Adrenal gland (tissue), 19 donors: ENCODE measurements at places on chromosomes 11 and 22. TPM values are rescaled to one million over a fixed set of nuclear protein-coding genes. Genes with fewer than 3 reads are reported as not detected.

The OR4D5 gene
- not detected for polyA plus RNA-seq

The GP1BB gene
- 12.4 TPM for polyA plus RNA-seq

The RFPL2 gene
- polyA plus RNA-seq = not detected

The CLMP gene
- polyA plus RNA-seq = 36.6 TPM

The CKAP5 gene
- 18.0 TPM for polyA plus RNA-seq

The TTC38 gene
- polyA plus RNA-seq = 27.2 TPM

The KRTAP5-10 gene
- 0.27 TPM for polyA plus RNA-seq

The OR51B2 gene
- not detected for polyA plus RNA-seq

GRCh38 chr11:95789506-95790122 is at the start of gene FAM76B:
FAM76B (minus strand) TSS chr11:95789782; CDS start chr11:95789478, 304 bp downstream.
- peaks cover 9% of the 10 kb centered on the region for H3K4me1 ChIP-seq
- DNase-seq = peak; percentile 98
- no peaks in the 10 kb centered on the region for H3K36me3 ChIP-seq
- peak within 1 kb of the TSS; percentile 100 for H3K27ac ChIP-seq

DNA sequence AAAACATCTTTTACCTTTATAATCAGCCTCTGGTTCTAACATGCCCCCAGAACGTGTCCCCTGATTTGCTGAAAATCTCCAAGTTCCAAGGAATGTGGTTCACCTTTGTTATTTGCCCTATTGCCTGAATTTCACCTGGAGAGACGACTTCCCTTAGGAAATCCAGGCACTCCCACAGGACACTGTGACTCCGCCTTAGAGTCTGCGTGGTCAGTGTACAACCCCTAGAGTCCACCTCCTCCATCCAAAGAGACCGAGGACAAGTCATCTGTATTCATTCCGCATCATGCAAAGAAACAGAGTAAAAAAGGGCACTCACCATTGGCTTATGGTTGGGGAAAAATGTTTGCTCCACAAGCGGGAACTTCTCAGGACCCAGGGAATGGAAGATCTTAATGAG is 63.1 kb downstream of the TIMP3 start:
- no peak overlapping the region for H3K4me3 ChIP-seq
- no peaks in the 10 kb centered on the region for H3K4me1 ChIP-seq
- H3K27ac ChIP-seq = no peak overlapping the region
- H3K27me3 ChIP-seq = no peaks in the 10 kb centered on the region

- no peaks in the 10 kb centered on the region for H3K4me1 ChIP-seq
- H3K4me3 ChIP-seq = no peak overlapping the region
- peak; percentile 39 for DNase-seq
- H3K36me3 ChIP-seq = no peaks in the 10 kb centered on the region
- no peaks in the 10 kb centered on the region for H3K27me3 ChIP-seq
- H3K27ac ChIP-seq = no peak overlapping the region
Observed at GRCh38 chr11:73287400-73288101, 15.4 kb downstream of the P2RY6 start.

- no peak overlapping the region for H3K27ac ChIP-seq
- no peaks in the 10 kb centered on the region for H3K27me3 ChIP-seq
- H3K4me1 ChIP-seq = no peaks in the 10 kb centered on the region
- DNase-seq = no peak
Observed at GRCh38 chr11:118338637-118339061, 3.9 kb downstream of the CD3D start.

DNA sequence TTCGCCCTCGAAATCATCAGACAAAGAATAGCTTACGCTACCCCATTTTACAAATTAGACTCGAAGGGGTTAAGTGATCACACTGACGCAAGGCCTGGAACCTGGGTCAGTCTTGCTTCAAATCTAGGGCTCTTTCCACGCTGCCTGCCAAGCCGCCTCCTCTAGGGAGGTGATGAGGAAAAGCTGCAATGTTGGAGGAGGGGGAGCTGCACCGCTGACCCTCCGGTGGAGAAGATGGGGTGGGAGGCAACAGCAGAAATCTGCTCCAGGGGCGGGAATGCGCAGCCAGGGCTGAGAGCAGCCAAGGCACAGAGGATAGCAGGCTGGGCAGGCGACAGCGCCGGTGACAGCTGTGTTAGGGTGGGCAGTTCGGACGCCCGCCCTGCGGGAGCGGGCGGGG is 595 bp downstream of the SYVN1 start:
- peak; percentile 72 for DNase-seq
- peak overlapping the region; percentile 96 for H3K27ac ChIP-seq
- peaks cover 38% of the 10 kb centered on the region for H3K4me1 ChIP-seq
- no peaks in the 10 kb centered on the region for H3K27me3 ChIP-seq
- H3K36me3 ChIP-seq = peaks cover 44% of the 10 kb centered on the region
- H3K4me3 ChIP-seq = peak overlapping the region; percentile 52

DNA sequence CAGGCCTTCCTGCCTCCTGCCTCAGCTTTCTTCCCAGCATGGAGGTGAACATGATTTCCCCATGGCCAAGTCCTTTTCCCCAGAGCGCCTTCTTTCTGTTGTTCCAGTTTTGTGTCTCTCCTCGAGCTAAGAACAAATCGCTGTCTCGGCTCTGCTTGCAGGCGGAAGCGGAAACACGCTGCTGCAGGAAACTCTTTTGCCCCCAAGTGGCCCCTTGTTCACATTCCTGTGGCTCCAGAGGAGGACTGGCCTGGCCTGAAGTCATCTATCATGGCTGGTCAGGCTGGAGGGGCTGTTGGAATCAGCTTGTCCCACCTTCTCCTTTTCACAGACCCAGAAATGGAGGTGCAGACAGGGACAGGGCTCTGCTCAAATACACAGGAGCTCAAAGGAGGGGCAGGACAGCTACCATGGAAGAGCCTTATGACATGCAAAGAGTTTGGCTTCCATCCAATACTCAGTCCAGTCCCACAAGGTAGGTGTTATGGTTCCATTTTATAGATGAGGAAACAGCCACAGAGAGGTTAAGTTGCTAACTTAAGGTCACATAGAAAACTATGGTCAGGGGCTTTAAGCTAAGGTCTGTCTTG is 182.2 kb upstream of the SYT13 start:
- no peaks in the 10 kb centered on the region for H3K36me3 ChIP-seq
- DNase-seq = no peak
- H3K4me3 ChIP-seq = no peak overlapping the region
- no peak overlapping the region for H3K27ac ChIP-seq

- no peaks in the 10 kb centered on the region for H3K36me3 ChIP-seq
- no peak overlapping the region for H3K27ac ChIP-seq
- no peak overlapping the region for H3K4me3 ChIP-seq
Observed at GRCh38 chr11:37786214-37786755, 1188.2 kb upstream of the RAG2 start.

DNA sequence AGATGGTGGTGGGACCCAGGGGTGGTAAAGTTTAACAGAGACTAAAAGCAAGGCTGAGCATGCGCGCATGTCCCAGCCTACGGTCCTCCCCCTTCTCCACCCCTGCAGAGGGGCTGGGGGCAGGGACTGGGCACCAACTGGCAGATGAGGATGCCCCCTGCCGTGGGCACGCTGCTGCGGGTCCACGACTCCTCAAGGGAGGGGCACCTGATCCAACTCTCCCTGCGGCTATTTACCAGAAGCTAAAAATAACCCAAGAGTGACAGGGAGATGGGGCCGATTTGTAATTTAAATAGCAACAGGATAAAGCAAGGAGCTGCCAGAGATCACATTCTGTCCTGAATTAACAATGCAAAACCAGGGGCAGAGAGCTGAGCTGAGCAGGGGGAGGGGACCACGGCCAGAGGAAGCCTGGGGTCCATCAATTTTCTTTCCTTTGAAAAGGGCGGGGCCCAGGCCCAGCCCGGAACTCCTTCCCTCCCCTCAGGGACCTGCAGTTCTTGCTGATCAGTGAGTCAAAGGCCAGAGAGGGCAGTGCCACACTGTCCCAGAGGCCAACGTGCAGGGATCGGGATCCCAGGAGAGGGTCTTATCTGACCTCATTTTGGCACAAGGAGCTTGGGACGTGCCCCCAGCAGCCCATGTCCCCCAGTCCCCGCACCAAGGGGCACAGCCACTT is 8.1 kb upstream of the DGKZ start:
- H3K4me3 ChIP-seq = no peak overlapping the region
- peaks cover 2% of the 10 kb centered on the region for H3K27me3 ChIP-seq
- H3K4me1 ChIP-seq = no peaks in the 10 kb centered on the region
- no peak overlapping the region for H3K27ac ChIP-seq
- H3K36me3 ChIP-seq = no peaks in the 10 kb centered on the region

GRCh38 chr11:115256397-115257197 is 247.6 kb downstream of the CADM1 start:
- no peak overlapping the region for H3K27ac ChIP-seq
- H3K4me3 ChIP-seq = no peak overlapping the region
- H3K36me3 ChIP-seq = no peaks in the 10 kb centered on the region
- no peaks in the 10 kb centered on the region for H3K27me3 ChIP-seq
- no peaks in the 10 kb centered on the region for H3K4me1 ChIP-seq

DNA sequence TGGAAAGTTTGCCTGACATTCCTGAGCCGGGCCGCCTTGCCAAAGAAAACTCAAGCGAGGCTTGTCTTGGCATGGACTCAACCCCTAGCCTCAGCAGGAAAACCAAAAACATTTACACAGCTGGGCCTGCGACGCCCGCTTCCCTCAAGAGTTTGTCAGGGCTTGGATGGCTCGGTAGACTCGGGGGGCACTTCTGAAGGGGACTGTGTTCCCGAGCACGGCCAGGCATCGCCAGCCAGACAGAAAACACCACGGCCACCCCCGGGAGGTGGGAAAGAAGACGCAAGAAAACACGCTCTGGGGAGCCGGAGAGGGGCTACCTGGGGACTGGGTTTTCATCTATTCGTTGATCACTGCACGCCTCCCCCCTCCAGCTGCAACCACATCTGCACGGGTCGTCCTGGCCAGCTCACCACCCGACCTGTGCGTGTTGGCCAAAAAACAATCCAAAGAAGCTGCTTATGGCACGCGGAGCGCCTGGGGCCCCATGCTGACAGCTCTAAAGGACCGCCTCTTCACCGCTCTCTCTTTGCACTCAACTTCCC is 380.7 kb downstream of the MN1 start:
- H3K27ac ChIP-seq = no peak overlapping the region
- H3K4me3 ChIP-seq = no peak overlapping the region
- no peaks in the 10 kb centered on the region for H3K4me1 ChIP-seq
- H3K27me3 ChIP-seq = no peaks in the 10 kb centered on the region
- H3K36me3 ChIP-seq = no peaks in the 10 kb centered on the region

DNA sequence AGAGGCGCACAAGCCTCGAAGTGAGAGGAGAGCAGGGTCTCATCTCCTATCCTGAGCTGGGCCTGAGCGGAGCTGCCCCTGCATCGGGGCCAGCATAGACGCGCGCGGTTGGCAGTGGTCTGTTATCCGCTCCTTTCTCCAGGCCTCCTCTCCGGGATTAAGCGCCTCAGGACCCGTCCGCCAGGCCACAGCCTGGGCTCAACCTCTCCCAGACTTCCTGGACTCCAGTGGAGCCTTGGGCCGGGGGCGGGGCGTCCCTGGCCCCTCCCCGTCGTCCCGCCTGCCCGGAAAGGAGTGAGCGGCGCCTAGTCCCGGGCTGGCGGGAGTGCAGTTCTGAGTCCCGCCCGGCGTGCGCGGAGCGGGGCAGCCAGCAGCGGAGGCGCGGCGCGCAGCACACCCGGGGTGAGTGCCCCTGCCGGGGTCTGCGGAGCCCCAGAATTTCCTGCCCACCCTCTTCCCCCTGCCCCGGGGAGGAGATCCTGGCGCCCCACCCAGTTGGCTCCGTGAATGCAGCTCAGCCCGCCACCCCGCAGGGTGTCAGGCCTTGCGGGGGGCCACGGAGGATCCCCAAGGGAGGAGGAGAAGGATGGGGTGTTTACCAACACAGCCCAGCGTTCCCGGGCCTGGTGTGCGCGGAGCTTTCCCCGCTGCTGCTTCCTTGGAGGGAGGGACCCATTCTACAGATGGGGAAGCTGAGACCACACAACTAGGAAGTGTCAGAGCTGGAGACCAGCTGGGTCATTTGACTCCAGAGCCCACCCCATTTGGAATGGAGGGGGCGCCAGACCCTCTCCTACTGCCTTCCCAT is at the start of gene TCIRG1:
Gene TCIRG1 (plus strand): TSS at position 308 of the 808 bp plus-strand sequence. CDS start 2,247 bp downstream, outside the sequence.
- peak within 1 kb of the TSS; percentile 92 for H3K27ac ChIP-seq
- H3K4me1 ChIP-seq = peaks cover 56% of the 10 kb centered on the region
- peaks cover 40% of the 10 kb centered on the region for H3K36me3 ChIP-seq
- no peaks in the 10 kb centered on the region for H3K27me3 ChIP-seq

GRCh38 chr11:20109731-20110445 is 50.4 kb downstream of the DBX1 start:
- H3K36me3 ChIP-seq = no peaks in the 10 kb centered on the region
- no peaks in the 10 kb centered on the region for H3K27me3 ChIP-seq
- no peak overlapping the region for H3K27ac ChIP-seq
- no peak for DNase-seq
- peaks cover 11% of the 10 kb centered on the region for H3K4me1 ChIP-seq
- no peak overlapping the region for H3K4me3 ChIP-seq

GRCh38 chr22:31001124-31001770 is 32.2 kb downstream of the TUG1 start:
- H3K4me3 ChIP-seq = no peak overlapping the region
- no peak overlapping the region for H3K27ac ChIP-seq
- no peaks in the 10 kb centered on the region for H3K36me3 ChIP-seq
- no peaks in the 10 kb centered on the region for H3K4me1 ChIP-seq

GRCh38 chr11:128039140-128040021 is 548.0 kb downstream of the ETS1 start:
- H3K36me3 ChIP-seq = no peaks in the 10 kb centered on the region
- no peak overlapping the region for H3K27ac ChIP-seq
- H3K27me3 ChIP-seq = no peaks in the 10 kb centered on the region
- H3K4me1 ChIP-seq = no peaks in the 10 kb centered on the region
- no peak for DNase-seq
